ENCODE measurements at places on chromosomes 13 and 19. TPM values are rescaled to one million over a fixed set of nuclear protein-coding genes. Genes with fewer than 3 reads are reported as not detected.

DNA sequence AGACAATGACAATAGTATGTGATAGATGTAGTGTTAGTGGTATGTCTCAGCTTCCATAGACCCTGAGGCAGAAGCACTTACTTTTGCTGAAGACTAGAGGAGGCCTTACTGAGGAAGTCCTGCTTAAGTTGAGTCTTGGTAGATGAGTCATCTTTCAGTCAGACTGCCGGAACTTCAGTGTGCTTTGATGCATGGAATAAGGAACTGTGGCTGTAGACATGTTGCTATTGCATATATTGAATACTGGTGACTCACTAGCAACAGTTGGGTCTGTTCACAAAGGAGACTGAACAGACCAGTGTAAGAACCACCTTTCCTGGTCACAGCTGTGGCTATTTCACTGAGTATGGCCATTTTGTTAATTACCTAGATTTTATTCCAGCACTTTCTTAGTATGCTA lies 1000.6 kb downstream of the OLFM4 start:
- no peak for DNase-seq
- H3K4me3 ChIP-seq: no peak overlapping the region
- H3K27ac ChIP-seq: no peak overlapping the region
- no peaks in the 10 kb centered on the region for H3K4me1 ChIP-seq

DNA sequence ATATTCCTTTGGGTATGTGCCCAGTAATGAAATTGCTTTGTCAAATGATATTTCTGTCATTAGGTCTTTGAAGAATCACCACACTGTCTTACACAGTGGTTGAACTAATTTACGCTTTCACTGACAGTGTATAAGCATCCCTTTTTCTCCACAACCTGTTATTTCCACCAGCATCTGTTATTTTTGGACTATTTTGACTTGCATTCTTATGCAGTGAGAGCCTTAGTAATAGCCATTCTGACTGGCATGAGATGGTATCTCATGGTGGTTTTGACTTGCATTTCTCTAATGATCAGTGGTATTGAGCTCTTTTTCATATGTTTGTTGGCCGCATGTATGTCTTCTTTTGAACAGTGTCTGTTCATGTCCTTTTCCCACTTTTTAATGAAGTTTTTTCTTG lies 92.0 kb upstream of the SPATA13 start:
- H3K4me3 ChIP-seq: no peak overlapping the region
- no peak overlapping the region for H3K27ac ChIP-seq
- peaks cover 15% of the 10 kb centered on the region for H3K4me1 ChIP-seq
- no peaks in the 10 kb centered on the region for H3K36me3 ChIP-seq

DNA sequence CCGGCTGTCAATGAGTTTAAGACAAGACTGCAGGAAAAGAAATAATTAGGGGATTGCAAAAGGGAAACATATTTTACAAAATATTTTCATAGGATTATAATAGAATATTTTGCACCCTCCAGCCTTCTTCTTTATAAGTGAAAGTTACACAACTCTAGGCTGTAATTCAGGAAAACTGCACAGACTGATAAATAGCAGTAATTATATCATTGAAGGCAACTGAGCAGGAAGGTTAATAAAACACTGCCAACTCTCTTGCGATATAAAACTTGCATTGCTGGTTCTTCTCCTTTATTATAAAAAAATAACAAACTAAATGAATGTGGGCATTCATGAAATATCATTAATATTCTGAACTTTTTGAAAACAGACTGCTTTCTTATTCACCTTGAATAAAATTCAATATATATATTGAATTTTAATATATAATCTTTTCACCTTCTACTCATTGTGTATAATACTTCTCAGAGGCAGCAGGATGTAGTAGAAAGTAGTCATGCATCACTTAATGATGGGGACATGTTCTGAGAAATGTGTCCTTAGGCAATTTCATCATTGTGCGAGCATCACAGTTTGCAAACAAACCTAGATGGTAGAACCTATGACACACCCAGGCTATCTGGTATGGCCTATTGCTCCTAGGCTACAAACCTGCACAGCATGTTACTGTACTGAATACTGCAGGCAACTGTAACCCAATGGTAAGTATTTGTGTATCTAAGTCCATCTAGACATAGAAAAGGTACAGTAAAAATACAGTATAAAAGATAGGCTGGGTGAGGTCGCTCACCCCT lies 24.9 kb upstream of the STARD13 start:
- no peaks in the 10 kb centered on the region for H3K27me3 ChIP-seq
- no peak overlapping the region for H3K4me3 ChIP-seq
- H3K27ac ChIP-seq: no peak overlapping the region
- DNase-seq: no peak
- no peaks in the 10 kb centered on the region for H3K4me1 ChIP-seq

DNA sequence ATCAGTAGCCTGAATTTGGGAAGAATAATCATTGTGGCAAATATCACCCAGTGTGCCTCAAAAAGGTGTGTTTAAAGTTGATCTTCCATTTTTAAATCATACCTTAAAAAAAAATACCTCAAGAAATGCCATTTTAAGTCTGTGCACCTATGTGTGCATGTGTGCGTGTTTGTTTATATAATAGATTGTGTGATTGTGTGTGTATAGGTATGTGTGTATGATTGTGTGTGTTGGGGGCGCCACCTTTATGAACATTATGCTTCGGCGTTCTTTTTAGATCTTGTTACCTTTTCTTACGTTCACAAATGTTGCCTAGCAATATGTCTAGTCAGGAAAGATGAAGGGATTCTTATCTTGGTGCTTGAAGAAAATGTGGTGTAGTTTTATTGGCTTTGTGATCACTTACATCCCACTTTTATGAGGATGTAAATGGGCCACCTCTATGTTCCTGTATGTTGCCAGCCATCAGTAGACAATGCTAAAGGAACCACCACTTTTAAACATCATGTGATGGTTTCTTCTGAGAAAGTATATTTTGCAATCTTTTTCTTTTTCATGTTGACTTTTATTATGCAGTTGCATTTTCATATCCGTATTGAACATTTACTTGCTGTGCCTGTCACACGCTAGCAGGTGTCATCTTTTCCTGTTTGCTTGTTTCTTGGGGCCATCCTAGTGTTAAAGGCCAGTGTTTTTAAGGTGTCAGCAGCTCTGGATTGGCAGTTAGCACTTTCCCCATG lies 2.2 kb upstream of the IRS2 start:
- H3K27me3 ChIP-seq: no peaks in the 10 kb centered on the region
- H3K4me1 ChIP-seq: peaks cover 30% of the 10 kb centered on the region
- DNase-seq: no peak
- no peak overlapping the region for H3K4me3 ChIP-seq
- H3K27ac ChIP-seq: peak overlapping the region; percentile 65

DNA sequence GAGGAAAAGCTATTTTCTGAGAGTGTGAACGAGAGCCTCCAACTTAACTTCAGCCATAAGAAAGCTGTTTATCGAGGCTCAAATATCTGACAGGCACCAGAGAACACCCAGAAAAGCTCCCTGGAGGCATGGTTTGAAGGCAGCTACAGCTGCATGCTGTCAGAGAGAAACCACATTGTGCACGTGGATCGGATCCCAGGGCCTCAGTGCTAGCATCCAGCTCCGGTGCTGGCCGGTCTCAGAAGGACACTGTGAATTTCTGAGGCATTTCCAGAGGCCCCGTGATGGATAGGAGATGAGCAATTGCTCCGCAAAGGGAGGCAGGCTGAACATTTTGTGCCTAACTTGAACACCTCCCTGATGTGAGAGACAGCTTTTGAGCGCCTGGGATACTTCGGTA lies 315.7 kb downstream of the FGF9 start:
- no peaks in the 10 kb centered on the region for H3K4me1 ChIP-seq
- no peak overlapping the region for H3K27ac ChIP-seq
- H3K36me3 ChIP-seq: no peaks in the 10 kb centered on the region
- no peak for DNase-seq

DNA sequence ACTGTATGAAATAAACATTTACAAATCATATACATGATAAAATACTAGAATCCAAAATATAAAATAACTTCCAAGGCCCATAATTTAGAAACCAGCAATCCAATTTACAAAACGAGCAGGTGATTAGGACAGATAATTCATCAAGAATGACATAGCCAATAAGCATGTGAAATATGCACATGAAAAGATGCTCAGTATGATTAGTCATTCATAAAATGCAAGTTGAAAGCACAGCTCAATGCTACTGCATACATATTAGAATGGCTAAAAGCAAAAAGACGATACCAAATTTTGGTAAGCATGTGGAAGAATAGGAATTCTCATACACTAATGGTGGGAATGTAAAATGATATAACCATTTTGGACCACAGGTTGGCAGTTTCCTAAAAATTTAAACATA lies 837.2 kb upstream of the MIR17HG start:
- H3K4me3 ChIP-seq: no peak overlapping the region
- no peak for DNase-seq
- no peaks in the 10 kb centered on the region for H3K36me3 ChIP-seq
- no peak overlapping the region for H3K27ac ChIP-seq
- no peaks in the 10 kb centered on the region for H3K4me1 ChIP-seq

DNA sequence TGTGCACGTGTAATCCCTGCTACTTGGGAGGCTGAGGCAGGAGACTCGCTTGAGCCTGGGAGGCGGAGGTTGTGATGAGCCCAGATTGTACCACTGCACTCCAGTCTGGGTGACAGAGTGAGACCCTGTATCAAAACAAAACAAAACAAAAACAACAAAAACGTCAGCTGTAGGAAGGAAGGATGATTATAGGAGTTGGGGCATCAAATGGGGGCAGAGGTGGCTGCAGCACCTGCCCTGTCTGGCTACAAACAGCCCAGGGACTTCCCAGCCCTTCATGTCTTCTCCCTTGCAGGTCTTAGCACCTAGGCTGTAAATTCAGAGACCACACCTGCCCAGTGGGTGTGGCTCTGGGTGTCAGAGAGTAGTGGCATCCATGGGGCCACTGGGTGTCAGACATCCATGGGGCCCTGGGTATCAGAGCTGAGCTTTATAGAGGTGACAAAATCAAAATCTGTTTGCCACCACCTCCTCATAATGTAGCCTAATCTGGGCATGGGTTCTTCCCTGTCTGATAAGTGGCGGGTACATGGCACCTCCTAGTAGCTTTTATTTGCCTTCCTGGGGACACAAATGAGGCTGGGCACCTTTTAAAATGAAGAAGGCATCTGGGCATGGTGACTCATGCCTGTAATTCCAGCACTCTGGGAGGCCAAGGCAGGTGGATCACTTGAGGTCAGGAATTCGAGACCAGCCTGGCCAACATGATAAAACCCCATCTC lies 4.7 kb upstream of the B3GNT3 start:
- H3K4me3 ChIP-seq: no peak overlapping the region
- no peaks in the 10 kb centered on the region for H3K27me3 ChIP-seq
- no peaks in the 10 kb centered on the region for H3K36me3 ChIP-seq
- no peak overlapping the region for H3K27ac ChIP-seq
- no peak for DNase-seq

DNA sequence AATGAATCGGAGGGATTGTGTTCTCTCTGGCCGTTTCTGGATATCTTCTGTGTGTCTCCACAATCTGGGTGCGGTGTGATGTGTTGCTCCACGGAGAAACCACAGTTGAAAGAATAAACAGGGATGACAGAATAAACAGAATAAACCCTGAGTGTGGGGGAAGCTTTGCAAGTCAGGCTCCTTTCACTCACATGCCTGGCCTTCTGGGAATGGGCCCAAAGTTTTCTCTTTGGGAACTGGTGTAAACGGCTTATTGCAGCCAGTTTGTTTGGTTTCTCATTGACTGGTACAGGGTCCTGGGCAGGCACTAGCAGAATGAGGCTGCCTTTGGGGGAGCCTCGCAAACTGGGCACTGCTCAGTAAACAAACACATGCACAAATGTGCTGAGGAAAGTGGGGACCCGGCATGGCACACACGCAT lies 324.7 kb downstream of the DLEU7 start:
- H3K27ac ChIP-seq: peak overlapping the region; percentile 29
- H3K36me3 ChIP-seq: no peaks in the 10 kb centered on the region
- H3K4me3 ChIP-seq: no peak overlapping the region

DNA sequence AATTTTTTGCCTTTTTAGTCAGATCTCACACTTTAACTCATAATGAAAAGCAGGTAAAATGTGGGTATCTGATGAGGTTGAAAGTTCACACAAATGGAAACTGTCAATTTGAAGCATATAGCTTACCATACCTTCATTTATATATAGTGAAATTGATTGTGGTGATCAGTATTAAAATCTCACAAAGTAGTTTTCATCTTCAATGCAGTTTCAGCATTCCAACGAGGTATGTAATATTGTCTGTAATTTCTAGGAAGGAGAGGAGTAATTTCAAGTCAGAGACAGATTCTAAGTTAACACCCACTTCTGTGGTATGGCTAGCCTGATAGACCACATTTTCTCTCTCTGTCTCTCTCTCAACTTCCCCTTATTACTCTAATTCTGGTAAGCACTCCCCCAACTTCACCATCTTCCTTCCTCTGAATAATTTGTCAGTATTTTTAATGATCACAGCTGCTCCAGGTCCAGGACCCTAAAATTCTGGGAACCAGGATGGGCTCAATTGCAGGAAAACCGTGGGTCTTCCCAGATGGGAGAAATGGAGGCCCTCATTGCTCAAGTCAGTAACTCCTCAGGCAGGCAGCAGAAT lies 455.7 kb downstream of the FGF9 start:
- H3K4me1 ChIP-seq: no peaks in the 10 kb centered on the region
- no peaks in the 10 kb centered on the region for H3K27me3 ChIP-seq
- no peak for DNase-seq
- no peaks in the 10 kb centered on the region for H3K36me3 ChIP-seq
- no peak overlapping the region for H3K27ac ChIP-seq

DNA sequence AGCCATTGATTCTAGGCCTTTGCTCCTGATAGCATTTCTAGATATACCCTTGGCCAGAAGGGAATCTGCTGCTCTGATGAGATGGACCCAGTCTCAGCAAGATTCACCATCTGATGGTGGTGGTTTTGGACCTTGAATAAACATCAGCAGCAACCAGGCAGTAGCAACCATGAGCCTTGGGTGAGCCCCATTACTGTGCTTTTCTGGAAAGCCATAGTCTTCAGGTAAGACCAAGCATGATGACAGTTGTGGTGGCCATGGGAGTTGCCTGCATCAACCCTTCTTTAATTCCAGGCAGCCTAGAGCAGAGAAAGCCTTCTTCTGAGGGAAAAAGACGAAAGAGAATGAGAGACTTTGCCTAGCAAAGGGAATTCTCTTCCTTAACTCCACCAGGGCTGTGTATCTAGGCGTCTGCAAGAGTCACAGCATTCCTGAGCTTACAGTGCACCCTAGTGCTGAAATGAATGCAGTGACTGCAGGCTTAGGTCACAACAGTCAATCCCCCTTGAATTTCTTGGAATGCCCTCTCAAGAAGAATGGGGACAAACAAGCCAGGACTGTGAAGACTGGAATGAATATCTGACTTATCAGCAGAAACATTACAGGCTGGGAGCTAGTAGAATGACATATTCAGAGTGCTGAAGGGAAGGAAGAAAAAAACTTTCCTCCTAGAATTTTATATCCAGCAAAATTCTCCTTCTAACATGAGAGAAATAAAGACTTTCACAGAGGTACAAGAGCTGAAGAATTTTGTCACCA lies 942.4 kb upstream of the PCDH20 start:
- H3K4me3 ChIP-seq: no peak overlapping the region
- no peak for DNase-seq
- H3K4me1 ChIP-seq: no peaks in the 10 kb centered on the region
- no peak overlapping the region for H3K27ac ChIP-seq

Gene LRRC63
- 0.84 TPM for total RNA-seq

Gene VSTM2B
- not detected for total RNA-seq

Gene LILRA1
- 2.1 TPM for total RNA-seq

Gene SBSN
- not detected for total RNA-seq

Gene LILRB5
- 5.4 TPM for total RNA-seq

Gene CDK8
- 7.6 TPM for total RNA-seq

Gene LGALS7B
- not detected for total RNA-seq

Gene INSL3
- not detected for total RNA-seq
